ENCODE measurements at places on chromosomes 5 and 9. TPM values are rescaled to one million over a fixed set of nuclear protein-coding genes. Genes with fewer than 3 reads are reported as not detected.

Gene ELOVL7
- total RNA-seq, result under 0.01 TPM

Gene PCDHAC1
- under 0.01 TPM for total RNA-seq

Gene GLIPR2
- 42.3 TPM for total RNA-seq

Gene FOXD1
- total RNA-seq, result not detected

Gene CAMK4
- total RNA-seq, result 0.44 TPM

Gene AHRR
- 1.4 TPM for total RNA-seq

Gene NPDC1
- total RNA-seq, result 6.2 TPM

Gene APBA1
- 6.2 TPM for total RNA-seq

Gene OBP2A
- not detected for total RNA-seq

Gene SNCAIP
- total RNA-seq, result 10.7 TPM

Gene RNF183
- total RNA-seq, result not detected

Gene IL4
- total RNA-seq, result not detected

Gene ZNF484
- total RNA-seq, result 6.8 TPM

Gene CDC20B
- total RNA-seq, result under 0.01 TPM

Measured in lung microvascular endothelial cell (primary cell).